Smooth muscle cell of the brain vasculature (primary cell): ENCODE measurements at places on chromosomes 1 and 21.

- DNase-seq, result no peak
Measured at GRCh38 chr1:206851341-206852010, 13.9 kb upstream of the IL20 start.

DNA sequence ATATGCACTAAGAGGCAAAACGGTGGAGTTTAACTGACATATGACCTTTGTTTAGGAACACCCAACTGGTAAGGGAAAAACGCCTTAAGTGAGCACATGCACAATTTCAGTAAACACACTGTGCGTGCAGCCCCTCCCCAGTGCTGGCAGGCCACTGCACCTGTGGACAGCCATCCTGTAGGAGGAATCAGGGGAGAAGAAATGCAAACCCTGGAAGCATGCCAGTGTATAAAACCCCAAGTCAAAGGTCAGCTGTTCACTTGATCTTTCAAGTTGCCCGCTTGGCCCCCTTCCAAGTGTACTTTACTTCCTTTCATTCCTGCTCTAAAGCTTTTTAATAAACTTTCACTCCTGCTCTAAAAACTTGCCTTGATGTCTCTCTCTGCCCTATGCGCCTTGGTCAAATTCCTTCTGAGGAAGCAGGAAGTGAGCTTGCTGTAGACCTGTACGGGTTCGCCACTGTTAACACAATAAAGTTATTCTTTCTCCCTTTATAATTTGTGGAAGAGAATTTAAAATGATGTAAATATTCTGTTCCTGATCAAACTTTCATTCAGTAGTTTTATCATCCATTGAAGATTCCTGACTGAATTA, 31.8 kb downstream of the USP25 start:
- DNase-seq, result no peak

DNA sequence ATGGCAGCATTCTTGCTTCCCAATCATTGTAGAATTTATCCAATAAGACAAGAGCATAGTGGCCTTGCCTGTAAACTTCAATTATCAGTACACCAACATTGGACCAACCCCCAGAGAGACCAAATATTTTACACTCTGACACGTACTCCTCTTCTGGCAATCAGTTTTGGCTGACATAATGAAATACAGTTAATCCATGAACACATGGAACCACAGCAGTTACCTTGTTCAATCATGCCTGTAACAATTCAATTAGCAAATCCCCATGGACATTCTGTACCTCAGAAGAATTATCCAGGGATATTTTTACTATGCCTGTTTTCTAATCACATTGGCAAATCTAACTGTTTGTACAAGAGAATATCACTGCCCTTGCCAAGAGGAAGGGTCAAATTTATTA, 2162.0 kb downstream of the MRPL39 start:
- DNase-seq, result no peak

DNA sequence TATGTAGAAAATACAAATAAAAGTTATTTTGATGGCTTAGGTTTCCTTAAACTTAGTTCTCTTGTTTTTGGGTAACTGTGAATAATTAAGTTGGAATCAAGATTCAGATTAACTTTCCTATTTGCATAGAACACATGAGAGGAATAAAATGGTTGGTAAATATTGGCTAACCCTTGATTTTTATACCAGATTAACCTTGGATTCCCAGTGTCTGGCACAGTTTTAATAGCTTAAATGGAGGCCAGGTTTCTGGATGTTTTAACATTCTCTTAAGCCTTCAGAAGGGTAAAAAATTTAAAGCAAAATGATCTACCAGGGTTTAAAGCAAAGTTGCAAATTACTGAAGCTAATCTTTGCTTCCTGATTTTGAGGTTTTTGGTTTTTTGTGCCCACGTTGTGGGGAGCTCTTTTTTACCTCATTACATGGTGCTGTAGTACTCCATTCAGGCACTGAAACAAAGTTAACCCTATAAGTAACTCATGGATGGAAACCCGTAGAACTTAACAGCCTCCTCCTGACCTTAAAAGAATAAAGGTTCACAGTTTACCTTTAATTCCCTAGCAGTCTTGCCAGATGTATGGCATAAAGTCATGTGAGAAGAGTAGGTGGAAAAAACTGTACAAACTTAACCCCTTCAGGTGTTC, 8.4 kb upstream of the SPATA1 start:
- no peak for DNase-seq

- DNase-seq, result no peak
Measured at GRCh38 chr21:28776251-28776650, 216.4 kb downstream of the LTN1 start.

DNA sequence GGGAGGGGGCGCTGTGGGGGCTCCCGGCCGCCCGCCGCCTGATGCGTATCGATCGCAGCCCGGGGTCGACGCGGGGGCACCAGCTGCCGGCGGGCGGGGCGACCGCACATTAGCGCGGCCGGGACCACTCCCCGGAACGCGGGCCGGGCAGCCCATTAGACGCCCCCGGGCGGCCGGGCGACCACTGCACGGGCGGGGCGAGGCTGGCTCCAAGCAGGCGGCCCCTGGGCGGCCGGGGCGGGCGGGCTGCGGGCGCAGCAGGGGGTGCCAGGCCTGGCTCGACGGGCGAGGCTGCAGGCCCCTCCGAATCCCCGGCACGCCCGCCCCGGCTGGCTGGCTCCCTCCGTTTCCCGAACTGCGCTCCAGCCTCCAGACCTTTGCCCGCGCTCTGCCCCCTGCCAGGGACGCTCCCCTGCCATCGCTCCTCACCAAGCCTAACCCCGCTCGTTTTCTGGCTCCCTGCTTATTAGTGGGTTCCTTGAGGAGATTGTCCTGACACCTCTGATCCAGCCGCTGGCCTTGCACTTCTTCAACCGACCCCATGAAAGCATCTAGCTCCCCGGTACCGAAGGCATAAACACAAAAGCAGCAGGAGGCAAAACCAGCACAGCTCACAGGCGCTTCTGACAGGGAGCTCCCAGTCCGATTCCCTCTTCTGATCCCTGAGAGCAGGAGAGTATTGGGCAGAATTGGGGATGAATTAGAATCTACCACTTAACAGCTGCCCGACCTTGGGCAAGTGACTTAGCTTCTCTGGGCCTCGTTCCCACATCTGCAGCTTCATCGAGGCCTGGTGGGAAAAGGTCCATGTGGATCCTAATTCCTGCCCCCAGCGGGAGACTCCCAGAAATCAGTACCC, 92.6 kb upstream of the CASZ1 start:
- DNase-seq, result no peak

DNA sequence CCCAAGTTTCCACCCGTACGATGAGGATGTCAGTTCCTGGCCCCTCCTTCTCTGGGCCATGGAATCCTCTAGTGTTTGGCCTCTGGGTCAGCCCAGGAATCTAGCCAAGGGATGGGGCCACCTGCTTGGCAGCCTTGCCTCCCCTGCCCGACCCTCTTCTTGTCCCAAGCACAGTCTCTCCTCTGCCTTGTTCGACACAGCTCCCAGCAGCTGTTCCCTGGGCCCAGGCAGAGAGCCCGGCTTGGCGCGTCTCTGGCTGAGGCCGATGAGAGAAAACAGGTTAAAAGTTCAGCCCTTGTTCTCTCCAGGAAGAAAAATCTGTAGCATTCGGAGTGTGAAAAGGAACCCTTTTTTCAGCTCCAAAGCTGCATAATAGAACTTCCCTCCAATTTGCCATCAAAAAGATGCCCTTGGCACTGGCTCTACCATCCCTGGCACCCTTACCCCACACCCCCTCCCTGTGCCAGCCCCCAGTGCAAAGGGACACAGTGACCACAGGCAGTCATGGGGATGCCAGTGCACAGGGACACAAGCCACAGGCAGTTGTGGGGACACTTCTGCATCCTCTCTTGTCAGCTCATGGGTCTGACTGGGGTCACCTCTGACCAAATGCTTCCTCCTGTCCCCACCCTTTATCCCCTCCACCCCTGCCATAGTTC, 68.4 kb downstream of the EPHB2 start:
- DNase-seq, result no peak

DNA sequence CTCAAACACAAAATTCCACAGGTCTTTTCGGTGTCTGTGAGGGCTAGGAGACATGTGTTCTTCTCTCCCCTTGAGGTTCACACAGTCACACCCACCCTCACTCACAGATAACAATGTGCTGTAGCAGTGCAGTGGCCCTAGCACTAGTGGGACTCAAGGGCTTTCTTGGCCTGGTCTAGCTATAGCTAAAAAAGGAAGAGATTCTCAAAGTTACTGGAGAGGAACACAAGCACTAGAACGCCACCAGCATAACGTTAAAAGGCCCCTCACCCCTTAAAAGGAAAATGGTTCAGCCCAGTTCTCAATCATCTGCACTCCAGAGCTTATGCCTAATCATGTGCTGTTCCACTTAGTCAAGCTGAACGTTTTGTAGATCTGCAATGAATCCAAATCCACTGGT, 39.5 kb downstream of the RGS8 start:
- DNase-seq, result no peak

GRCh38 chr1:241603731-241604245, 36.4 kb downstream of the CHML start:
- peak; percentile 36 for DNase-seq

DNA sequence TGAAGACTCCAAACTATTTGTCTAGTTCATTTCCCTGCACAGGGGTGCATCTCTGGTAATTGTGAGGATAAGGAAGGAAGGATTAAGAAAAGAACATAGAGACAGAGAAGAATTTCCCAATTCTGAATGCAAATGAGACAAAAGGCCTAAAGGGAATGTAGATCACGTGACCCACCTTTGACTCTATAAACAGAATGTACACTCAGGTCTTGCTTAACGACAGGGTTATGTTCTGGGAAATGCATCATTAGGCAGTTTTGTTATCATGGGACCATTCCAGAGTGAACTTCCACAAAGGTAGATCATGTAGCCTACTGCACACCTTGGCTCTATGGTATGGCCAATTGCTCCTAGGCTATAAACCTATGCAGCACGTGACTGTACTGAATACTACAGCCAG, 252.3 kb upstream of the ZP4 start:
- DNase-seq, result no peak

- DNase-seq, result no peak
Measured at GRCh38 chr1:43383449-43383848, 6.2 kb downstream of the MED8 start.

- DNase-seq, result no peak
Measured at GRCh38 chr1:205907794-205908193, 35.5 kb downstream of the SLC26A9 start.

GRCh38 chr1:227945891-227946623, 1.7 kb downstream of the WNT9A start:
- DNase-seq, result peak; percentile 75

DNA sequence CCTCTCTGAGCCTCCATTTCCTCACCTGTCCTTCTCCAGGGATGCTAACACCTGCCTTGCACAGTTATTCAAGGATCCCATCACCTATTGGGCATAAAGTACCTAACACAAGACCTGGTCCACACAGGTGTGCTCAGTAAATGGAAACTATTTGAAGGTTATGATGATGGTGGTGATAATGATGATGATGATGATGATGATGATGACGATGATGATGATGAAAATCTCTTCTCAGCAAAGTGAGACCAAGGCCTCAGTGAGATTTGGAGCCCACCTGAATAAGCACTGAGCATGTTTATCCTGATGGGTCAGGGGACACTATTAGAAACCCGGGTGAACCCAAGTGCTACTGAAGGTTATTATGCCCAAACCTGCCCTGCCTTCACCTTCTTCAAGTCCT, 100.7 kb downstream of the DMRTA2 start:
- DNase-seq, result no peak

- no peak for DNase-seq
Measured at GRCh38 chr1:160858507-160858906, 4.2 kb downstream of the CD244 start.

- DNase-seq, result no peak
Measured at GRCh38 chr1:228487336-228488124, at the start of gene RNF187. TSS of gene RNF187 (plus strand) at chr1:228487382.

DNA sequence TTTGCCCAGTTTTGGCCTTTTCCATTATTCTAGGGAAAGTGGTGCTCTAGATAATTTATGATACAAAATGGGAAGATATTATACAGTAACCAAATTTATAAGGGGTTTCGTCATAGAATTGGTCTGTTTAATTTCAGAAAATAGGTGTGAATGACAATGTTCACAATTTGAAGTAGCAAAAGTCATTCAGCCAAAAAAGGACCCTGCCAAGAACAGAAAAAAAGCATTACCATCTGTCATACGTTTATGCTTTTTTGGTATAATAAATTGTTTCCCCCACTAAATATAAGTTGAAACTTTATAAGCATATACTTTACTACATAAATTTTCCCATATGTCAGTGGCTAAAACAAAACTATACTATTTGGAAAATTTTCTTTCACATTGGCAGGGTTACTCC, 4.5 kb upstream of the SPAG17 start:
- no peak for DNase-seq

DNA sequence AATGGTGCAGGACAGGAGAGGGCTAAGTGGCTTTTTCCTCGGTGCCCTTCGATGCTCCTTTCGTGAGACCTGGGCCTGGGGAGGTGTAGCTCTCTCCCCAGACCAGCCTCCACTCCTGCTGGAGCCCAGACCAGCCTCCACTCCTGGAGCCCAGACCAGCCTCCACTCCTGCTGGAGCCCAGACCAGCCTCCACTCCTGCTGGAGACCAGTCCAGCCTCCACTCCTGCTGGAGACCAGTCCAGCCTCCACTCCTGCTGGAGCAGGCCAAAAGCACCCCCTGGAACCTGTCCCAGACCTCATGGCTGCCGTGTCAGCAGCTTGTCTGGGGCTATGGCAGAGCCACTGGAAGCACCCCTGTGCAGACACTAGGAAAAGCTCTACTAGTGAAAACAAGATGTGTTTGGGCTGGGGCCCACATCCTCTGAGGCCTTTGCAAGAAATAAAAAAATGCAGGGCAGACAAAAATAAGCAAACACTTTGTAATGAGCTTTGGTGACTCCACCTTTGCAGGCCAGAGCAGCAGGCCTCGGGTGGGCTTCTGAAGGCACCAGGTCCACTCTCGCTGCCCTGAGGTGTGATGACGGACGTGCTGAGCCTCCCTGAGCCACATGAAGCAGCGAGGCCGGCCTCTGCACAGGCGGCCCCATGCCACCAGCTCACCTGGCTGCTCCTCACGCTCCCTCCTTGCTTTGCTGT, 116.0 kb upstream of the IFFO2 start:
- no peak for DNase-seq

- no peak for DNase-seq
Measured at GRCh38 chr1:8674912-8675311, 142.5 kb downstream of the RERE start.

DNA sequence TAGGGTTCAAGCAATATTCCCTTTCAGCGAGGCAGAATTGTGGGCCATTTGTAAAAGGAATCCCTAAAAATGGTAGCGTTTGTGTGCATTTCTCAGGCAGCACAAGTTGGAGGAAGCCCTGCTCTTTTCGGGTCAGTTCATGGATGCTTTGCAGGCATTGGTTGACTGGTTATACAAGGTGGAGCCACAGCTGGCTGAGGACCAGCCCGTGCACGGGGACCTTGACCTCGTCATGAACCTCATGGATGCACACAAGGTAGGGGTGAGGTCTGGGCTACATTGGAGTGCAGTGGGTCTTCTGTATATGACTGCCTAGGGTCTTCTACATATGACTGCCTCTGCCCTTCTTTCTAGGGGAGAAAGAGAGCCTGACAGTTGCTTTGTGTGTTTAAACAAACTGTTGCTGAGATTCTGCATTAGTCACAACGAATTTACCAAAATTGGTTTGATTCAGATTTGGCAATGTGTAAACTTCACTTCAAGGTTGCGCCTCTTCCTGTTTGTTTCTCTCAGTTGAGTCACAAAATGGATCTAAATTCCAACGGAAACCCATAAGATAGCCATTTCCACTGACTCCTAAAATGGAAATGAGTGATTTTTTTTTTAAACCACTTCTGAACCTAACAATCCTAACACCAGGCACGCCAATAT, 40.4 kb upstream of the BMP8A start:
- DNase-seq, result no peak
